ENCODE measurements at places on chromosomes 13 and 19.

DNA sequence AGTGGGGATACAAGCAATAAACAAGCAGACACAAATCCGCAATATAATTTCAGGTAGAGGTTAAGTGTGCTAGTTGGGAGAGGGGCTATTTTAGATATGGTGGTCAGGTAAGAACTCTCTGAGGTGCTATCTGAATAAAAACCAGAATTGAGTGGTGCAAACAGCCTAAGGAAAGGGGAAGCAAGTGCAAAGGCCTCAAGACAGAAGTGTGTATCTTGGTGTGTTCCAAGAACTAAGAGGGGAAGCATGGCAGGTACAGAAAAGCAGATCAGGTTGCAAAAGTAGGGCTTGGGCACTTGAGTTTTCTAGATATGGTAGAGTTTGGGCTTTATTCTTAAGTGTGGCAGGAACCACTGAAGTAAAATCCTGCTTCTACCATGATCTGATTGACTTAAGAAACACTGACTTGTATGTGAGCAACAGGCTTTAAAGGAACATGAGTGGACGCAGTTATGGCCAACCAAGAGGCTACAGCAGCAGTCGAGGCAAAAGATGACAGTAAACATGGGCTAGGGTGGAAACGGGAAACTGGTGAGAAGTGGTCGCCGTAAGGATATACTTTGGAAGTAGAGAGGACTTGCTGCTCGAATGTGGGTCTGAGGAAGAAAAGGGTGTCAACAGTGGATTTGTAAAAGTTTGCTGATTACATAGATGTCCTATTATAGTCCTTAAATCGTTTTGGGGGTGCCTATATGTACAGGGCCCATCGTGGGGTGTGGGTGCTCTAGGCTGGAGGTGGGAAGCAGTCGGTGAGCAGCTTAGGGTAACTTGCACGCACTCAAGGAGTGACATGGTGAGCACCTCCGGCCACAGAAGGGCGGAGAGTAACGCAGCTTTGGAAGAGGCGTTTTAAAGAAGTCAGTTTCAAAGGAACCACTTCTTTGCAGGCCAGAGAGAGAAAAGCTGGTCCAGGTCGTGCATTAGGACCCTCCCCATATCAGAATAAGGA lies 677 bp downstream of the TGDS start:
- peak; percentile 48 for DNase-seq

DNA sequence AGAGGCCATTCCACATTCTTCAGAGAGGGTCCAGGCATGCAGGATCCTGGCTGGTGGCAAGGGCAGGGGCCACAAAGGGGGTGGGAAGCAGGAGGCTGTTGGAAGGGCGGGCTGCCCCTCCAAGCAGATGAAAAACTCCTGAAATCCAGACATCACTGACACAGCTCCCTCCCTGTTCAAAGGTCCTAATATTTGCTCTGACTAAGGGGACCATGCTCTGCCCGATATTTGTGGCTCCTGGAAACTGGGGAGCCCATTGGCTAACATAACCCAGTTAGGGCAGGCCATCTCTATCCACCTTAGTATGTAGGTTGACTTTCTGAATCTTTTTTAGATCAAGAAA lies 3.3 kb upstream of the CDX2 start:
- no peak for DNase-seq

GRCh38 chr13:48977286-48977625 lies 1.5 kb downstream of the FNDC3A start:
- no peak for DNase-seq

GRCh38 chr19:40283414-40284250 lies 1.5 kb downstream of the AKT2 start:
- no peak for DNase-seq

GRCh38 chr19:9431475-9431874 lies 3.9 kb downstream of the ZNF266 start:
- peak; percentile 38 for DNase-seq

GRCh38 chr19:13023656-13024055 lies 28.4 kb downstream of the NFIX start:
- DNase-seq: peak; percentile 30

Measured in NCI-H1417 (cell line).